ENCODE measurements at places on chromosomes 2 and 18.

GRCh38 chr18:48171490-48172188 is 237.5 kb downstream of the ZBTB7C start:
- DNase-seq: no peak

GRCh38 chr2:61244694-61245093 is 82.7 kb downstream of the C2orf74 start:
- DNase-seq: no peak

- no peak for DNase-seq
Observed at GRCh38 chr18:67281746-67282145, 234.8 kb downstream of the DSEL start.

GRCh38 chr2:186533717-186534116 is 47.7 kb downstream of the ZC3H15 start:
- DNase-seq: no peak
